ENCODE measurements at places on chromosomes 5 and 9. TPM values are rescaled to one million over a fixed set of nuclear protein-coding genes. Genes with fewer than 3 reads are reported as not detected.

DNA sequence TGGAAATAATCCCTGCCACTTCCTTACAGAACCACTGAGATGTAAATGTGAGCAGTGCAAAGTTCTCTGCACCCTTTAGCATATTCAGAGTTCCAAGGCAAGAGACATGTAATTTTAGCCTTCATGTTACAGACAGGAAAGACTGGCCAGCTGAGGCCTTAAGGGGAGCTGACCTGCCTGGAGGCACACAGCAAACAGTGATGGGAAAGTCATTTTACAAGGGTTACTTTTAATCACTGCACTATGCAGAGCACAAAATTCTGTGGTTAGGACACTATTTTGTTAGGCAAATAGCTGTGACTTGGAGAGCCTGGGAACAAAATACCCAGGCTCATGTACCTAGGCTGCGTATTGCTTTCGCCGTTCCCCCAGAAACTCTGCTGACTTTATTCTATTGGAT, 30.2 kb upstream of the TNIP1 start:
- DNase-seq: no peak

GRCh38 chr5:148864113-148864841, 37.9 kb downstream of the ADRB2 start:
- no peak for DNase-seq

- DNase-seq: no peak
Measured at GRCh38 chr5:51181208-51181894, 201.9 kb upstream of the ISL1 start.

DNA sequence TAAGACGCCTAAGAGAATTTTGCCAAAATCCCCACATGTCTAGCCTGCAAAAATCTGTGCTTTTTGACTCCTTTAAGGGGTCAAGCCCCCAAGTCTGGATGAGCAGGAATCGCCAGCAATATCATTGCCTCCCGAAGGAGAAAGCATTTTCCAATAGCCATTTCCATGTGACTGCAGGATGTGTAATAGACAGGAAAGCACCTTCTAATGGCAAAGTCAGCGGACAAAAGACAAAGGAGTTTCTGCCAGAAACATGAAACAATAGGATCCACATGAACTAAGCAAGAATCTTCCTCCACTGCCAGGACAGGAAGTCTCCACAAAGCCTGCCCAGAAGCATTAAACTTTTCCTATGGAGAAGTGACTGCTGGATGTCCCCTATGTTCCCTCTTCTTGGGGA, 177.1 kb upstream of the PCSK5 start:
- no peak for DNase-seq

The BAAT gene
- not detected for total RNA-seq

The ZNF883 gene
- 2.5 TPM for total RNA-seq

DNA sequence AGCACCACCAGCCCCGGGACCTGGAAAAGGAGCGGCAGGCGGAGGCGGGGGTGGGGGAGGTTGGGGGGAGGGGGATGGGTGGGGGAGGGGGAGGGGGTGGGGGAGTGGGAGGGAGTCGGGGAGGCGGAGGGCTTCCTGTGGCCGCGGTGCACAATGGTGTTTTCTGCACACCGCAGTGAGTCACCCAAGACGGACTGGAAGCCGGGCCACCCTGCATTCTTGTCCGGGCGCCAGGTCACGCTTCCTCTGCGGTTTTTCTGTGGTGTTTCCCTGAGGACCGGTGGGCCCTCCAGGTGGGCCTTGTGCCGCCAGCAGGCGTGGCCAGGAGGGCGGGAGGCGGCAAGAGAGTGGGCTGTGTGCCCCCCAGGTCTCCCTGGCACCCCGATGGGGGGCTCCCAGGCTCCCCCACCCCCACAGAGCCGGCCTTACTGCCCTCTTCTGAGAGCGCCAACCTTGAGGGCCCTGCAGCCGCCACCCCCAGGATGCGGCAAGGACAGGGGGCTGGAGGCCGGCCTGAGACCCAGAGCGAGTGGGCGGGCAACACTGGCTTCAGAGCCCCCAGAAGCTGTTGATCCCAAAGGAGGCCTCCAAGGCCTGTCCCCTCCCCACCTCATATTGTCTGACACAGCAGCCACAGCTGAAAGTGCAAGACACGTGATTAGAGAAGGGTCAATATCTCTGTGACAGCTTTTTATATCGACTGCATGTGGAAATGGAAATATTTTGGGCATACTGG, 11.1 kb downstream of the EXD3 start:
- DNase-seq: no peak

DNA sequence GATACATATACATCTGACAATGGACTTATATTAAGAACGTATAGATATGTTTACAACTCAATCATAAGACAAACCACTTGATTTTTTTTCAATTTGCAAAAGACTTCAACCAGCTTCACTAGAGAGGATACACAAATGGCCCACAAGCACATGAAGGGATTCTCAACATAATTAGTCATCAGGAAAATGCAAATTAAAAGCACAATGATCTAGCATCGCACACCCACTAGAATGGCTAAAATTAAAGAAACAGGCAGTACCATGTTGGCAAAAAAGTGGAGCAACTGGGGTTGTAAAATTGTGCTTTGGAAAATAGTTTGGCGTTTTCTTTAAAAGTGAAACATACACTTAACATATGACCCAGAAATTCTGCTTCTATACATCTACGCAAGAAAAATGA, 80.0 kb upstream of the TRIO start:
- DNase-seq: no peak

DNA sequence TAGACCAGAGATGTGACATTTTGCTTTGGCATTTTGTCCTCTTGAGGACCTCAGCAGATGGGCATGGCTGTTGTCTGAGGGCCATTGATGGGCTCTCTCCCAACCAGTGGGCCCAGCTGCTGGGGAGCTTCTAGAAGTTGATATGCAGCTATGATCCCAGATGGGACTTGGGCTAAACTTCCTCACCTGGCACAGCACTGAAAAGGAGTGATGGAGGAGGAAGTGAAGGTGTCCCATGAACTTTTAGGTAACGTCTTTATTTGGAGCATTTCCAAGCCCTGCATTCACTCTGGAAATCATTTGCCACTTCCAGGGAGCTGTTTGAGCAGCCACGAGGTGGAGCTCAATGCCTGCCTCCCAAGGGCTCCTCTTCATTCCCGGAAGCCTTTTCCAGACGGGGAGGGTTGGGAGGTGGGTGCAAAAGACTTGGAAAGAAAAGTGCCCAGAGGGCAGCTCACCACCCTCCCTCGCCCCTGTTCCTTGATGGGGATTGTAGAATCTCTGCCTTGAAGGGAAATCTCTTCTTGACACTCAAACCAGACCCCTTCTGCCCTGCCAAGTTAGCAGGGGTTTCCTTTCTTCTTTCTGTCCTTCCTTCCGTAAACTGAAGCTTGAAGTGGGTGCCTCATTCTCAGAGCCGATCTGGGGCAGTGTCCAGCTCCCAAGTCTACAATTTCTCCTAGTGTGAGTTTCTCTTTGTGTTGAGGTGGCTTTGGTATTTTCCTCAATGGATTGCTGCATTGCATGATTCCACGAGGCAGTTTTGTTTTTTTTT, 18.1 kb upstream of the NEUROG1 start:
- DNase-seq: no peak

DNA sequence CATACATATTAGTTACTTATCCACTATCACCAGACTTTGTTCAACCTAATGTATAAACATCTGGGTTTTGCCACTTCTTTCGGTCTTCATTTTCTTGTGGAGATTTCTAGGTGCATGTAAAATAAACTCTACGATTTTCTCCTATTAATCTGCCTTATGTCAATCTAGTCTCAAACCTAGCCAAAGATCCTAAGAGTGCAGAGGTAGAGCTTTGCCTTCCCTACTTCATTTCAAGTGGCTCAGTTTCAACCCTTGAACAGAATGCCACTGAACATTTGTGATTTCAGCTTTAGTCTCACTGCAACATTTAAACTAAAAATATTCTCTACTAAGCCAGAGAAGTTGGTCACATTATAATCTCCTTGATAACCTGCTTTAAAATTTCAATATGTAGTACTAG, 94.0 kb downstream of the EDIL3 start:
- DNase-seq: no peak

DNA sequence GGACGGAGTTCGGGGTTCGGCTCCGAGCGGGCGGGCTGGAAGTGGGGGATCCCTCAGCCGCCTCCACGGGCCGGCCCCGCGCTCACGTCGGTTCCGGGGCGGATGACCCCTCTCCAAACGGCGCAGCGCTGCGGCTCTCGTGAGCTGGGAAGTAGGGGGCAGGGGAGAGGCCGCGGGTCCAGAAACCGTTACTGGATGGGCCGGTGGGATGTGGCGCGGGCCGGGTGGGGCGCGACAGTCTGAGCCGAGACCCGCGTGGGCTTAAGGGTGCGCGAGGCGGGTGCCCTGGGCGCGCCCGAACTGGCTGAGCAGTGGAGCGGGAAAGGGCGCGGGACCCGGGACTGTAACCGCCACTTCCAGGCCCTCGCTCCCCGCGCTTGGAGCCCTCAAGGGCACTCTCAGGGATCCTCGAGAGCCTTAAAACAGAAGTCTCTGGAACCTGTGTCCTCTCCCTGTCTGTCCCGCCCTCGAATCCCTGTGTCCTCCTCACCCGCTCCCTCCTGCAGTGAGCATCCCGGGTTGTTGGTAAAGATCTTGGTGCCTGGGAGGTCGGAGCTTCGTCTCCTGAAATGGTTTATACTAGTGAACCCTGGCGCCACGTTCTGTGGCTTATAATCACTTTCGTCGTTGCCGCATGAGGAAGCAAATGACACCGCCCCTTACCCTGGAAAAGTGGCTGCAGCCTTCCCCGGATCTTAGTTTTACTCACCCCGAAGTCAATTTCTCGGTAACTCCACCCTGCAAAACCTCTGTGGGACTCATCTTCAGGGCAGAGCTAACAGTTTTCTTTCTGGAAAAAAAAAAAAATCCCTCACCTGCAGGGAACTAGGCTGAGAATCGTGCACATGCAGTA, 571 bp upstream of the MARCHF11 start:
- no peak for DNase-seq
